ENCODE measurements at places on chromosomes 2 and 18.

- DNase-seq = no peak
Observed at GRCh38 chr2:36777788-36778187, 81.3 kb downstream of the VIT start.

- DNase-seq = no peak
Observed at GRCh38 chr2:117979911-117980701, 33.8 kb downstream of the CCDC93 start.

DNA sequence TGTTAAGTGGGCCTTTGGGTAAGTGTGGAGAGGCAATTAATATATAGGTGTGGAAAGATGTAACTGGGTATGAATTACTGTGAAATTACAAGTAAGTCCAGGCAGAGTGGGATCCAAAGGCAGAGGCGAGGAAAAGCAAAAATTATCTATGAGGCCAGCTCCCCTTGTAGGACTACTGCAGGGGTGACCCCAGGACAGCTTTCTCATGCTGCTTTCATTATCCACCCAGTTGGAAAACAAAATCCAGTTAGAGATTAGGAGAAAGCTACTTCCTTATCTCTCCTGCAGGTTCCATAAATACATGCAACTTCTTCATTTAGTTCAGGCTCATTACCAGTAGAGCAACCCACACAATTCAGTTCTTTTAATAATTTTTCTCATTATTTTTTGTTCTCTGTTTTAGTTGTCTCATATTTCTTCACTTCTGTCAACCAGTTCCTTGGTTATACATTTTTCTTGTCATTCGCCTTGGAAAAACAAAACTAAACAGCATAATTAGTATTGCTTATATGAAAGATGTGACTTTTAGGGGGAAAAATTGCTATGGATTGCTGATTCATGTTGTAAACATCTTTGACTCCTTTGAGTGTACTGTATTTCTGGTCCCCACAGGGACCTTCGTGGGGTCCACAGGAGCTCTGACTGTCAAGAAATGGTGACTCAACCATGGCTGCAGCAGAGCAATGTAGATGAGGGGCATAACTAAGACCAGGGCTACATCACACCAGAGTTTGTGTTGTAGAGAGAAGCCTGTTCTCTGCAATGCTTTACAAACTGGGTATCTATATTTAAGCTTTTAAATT lies 110.4 kb upstream of the PARD3B start:
- no peak for DNase-seq

- DNase-seq = no peak
Observed at GRCh38 chr2:149033716-149034115, 4.8 kb upstream of the LYPD6B start.

GRCh38 chr2:108927936-108928659 lies 60.9 kb downstream of the EDAR start:
- peak; percentile 55 for DNase-seq

DNA sequence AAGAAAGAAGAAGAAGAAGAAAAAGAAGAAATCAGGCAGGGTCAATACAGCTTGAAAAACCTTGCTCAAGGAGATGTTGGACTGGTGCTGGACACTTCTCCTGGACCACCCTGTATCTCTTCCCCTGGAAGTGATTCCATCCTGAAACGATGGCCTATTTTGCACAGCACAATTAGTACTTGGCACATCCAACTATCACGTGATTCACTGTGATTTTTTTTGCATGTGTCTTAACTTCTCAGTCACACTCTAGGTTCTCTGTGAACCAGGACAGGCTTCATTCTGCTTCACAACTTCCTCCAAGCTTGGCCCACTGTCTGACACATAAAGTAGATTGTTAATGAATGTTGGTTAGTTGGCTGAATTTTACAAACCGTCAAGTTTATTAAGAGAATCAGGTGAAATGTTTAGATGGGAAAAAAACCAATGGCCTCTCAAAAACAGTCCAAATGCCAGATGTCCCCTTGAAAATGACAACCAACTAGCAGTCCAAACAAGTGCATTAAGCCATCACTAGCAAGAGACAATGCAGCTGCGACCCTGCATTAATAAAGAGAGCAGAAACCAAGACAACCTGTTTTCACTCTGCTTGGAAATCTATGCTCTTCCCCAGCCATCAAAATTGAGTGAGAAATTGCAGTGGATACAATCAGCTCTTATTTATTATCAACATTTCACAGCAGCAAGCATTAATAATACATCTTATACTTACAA lies 300.0 kb upstream of the CHAC2 start:
- no peak for DNase-seq

DNA sequence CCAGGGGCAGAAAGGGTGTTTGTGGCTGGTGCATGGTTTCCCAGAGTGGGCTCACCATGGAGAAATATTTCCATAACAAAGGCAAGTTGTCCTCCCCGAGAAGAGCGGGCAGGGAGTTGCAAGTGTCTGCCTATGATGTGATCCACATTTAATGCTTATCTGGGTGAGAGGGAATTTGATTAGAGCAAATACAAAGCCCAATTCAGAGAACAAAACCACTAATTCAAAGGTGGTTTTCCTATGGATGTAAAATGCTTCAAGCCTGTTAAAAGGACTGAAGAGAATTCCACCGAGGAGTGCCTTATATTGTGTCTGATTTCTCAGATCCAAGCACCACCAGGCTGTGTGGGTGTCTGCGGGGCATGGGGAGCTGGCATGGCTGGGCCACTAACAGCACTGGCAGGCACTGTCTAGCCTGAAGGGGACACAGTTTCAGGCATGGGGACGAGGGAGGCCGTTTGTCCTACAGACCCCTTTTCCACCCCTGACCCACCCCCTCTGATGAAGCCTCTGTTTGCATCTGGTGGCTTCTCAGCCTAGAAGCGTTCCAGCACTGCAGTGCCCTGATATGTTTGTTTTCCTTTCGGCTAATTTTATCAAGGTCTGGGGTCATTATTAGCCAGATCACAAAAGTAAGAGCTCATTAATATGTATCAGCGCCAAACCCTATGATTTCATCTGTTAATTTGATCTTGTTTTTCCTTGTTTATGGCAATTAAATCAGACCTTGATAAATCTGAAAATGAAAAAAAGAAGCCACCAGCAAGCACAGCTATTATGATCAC lies 357.3 kb downstream of the HRH4 start:
- no peak for DNase-seq

DNA sequence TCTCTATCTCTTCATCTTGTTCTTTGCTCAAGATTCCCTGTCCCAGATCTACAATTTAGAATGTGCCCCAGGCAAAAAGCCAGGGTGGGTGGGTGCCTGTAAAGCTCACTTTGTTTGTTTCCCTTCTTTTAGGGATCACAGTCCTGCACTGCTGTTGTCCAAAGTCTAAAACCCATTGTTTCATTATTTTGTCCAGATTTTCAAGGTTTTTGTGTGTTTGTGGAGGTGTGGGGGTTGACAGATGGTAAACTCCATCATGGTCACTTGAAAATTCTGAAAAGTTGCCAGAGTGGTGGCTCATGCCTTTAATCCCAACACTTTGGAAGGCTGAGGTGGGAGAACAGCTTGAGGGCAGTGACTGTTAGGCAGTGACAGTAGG lies 41.5 kb downstream of the YES1 start:
- DNase-seq = no peak

DNA sequence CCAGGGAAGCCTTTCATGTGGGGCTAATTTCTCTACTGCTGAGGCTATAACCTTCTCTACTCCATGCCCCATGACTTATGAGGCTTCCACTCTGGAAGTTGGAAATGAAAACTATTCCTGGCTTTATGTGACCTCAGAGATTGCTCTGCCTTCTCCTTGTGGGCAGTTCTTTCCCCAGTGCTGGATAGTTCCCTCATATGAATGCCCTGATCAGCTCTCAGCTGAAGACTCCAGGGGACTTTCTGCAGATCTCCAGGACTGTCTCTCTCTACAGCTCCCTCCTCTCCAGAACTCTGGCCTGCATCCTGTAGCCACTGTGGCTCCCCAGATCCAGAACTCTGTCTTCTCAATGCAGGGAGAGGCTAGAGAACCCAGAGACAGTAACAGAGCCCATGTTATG lies 235.1 kb downstream of the SEPTIN10 start:
- DNase-seq = no peak

- DNase-seq = peak; percentile 28
Observed at GRCh38 chr18:44579028-44579702, 101.5 kb upstream of the SETBP1 start.

DNA sequence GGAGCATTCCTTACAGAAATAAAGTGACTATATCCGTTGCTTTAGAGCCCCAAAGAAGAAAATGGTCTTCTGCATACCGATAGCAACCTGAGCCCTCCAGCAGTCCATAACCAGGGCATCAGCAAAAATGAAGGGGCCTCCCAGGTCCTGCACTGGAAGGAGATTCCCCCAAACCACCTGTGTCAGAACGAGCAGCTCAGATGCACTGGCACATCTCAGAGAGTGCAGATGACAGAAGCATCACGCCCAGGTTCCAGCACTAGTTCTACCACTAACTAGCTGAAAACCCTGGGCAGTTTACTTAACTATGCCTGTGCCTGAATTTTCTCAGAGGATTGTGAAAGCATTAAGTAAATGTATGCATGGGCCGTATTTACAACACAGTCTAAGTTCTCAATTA lies 466.7 kb upstream of the MYT1L start:
- DNase-seq = no peak

DNA sequence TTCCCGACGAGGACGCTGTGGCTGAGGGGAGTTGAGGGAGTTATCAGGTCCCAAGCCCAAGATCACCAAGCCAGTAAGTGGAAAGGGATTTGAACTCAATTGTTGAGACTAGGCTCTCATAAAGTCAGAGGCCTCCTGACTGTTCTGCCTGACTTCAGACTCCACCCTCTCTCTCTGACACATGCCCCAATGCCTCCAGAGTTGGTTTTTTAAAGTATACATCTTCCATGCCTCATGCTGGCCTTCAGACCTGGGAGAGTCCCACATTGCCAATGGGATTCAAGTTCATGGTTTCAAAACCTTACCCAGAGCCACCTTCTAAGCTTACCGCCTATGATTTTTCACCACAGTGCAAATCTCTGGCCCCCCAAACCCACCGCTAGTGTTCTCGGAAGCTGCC lies 100.8 kb downstream of the RTN4 start:
- no peak for DNase-seq

GRCh38 chr2:17206771-17207170 lies 311.5 kb downstream of the RAD51AP2 start:
- no peak for DNase-seq

GRCh38 chr2:86033751-86034692 lies 71.7 kb downstream of the POLR1A start:
- DNase-seq = no peak

- peak; percentile 58 for DNase-seq
Observed at GRCh38 chr18:47754311-47755101, 176.0 kb downstream of the SMAD2 start.

DNA sequence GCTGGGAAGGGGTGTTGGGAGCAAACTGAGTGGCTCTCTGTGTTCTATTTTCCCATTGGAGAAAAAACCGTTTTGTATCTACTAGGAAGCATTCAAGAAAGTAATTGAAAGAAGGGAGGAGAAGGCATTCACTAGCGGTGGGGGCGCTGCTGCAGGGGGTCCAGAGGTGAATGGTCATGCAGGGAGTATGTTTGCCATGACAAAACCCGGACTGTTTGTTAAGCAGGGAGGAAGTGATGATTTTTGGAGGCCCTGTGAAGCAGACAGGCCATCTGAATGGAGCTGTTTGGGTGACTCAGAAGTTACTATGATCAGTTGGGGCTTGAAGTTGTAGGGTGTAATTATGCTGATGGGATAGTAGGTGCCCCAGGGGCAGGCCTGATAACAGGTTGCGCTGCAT lies 7.0 kb downstream of the TAF4B start:
- no peak for DNase-seq

- DNase-seq = peak; percentile 26
Observed at GRCh38 chr18:2978661-2979106, 34.3 kb downstream of the LPIN2 start.

- no peak for DNase-seq
Observed at GRCh38 chr2:168328421-168328820, 81.0 kb upstream of the STK39 start.

- peak; percentile 39 for DNase-seq
Observed at GRCh38 chr2:102508863-102509262, 35.8 kb downstream of the SLC9A4 start.

DNA sequence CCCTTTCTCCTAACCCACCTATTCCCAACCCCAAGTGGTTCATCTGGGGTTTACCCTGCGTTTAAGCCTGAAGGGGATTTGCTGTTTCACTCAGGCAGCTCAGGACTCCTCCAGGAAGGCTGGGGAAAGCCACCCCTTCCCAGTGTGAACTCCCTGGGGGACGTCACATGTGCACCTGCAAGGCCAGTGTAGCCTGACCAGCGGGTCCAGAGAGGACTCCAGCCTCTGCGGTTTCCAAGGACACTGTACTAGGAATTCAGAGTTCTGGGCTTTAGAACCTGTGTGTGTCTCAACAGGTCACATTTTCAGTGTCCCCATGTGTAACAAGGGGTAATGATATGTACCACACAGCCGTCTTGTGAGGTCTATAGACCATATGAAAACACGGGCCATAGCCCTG lies 17.9 kb downstream of the EHD3 start:
- DNase-seq = no peak

DNA sequence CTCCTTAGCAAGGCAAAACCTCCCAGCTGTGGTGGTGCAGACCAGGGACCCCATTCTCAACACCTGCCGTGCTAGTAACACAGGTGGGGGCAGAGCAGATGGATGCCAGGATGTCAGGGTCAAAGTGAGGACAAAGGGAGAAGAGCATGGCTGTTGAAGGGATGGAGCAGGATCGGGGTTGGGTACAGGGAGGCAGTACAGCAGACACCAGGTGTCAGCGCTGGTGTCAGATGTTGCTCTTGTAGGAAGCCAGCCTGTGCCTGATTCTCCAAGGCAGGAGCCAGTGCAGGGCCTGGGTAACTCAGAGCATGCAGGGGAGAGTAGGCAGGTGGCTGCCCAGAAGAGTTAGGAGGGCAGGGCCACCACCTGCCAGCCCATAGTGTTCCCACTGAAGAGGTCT lies 222.1 kb upstream of the SPRED2 start:
- no peak for DNase-seq

GRCh38 chr18:44771956-44772917 lies 91.5 kb downstream of the SETBP1 start:
- DNase-seq = peak; percentile 31

GRCh38 chr2:119947535-119947934 lies 65.3 kb upstream of the EPB41L5 start:
- DNase-seq = no peak

DNA sequence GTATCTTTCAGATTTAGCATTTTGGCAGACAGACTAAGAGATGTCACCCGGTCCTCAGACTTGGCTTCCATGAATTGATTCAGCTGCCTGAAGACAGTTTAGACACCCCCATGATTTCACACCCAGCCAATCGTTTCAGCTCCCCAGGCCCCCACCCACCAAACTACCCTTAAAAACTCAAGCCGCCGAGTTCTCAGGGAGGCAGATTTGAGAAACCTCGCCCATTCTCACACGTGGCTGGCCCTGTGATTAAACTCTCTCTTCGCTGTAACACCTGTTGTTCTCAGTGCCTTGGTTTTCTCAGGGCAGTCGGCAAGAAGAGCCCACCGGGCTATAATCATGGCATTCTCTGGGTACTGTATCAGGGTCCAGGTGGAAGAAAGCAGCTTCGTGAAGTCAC lies 35.2 kb downstream of the UXS1 start:
- no peak for DNase-seq

GRCh38 chr2:111100087-111100764 lies 20.5 kb upstream of the BCL2L11 start:
- DNase-seq = no peak

- peak; percentile 6 for DNase-seq
Observed at GRCh38 chr18:63514888-63515678, 27.1 kb upstream of the SERPINB12 start.
